SK-N-DZ (cell line): ENCODE measurements at places on chromosomes 3 and 15.

GRCh38 chr3:143443851-143444331, 324.3 kb downstream of the CHST2 start:
- no peak for DNase-seq

- peak; percentile 22 for DNase-seq
Measured at GRCh38 chr3:35946854-35947515, 307.7 kb downstream of the ARPP21 start.

- no peak for DNase-seq
Measured at GRCh38 chr15:77497110-77497737, 76.5 kb downstream of the HMG20A start.

- no peak for DNase-seq
Measured at GRCh38 chr3:193853511-193854219, 260.7 kb downstream of the OPA1 start.

DNA sequence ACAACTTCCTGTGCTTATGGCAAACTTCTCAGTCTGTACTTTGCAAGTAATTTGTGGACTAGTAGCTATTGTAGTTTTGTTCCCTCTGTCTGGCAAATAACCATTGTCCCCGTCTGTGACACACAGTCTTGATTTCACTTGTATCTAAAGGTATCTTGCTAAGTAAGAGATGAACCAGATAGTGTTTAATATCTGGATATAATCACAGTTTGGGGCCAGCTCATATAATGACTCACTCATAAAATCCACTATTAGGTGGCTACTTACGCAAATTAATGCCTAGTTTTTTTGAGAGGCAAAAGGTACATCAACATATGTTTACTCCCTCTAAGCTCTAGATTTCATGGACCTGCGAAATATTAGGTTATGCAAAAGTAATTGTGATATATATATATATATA, 30.4 kb downstream of the VGLL3 start:
- DNase-seq: no peak

GRCh38 chr15:53589520-53590057, 169.9 kb downstream of the WDR72 start:
- no peak for DNase-seq

DNA sequence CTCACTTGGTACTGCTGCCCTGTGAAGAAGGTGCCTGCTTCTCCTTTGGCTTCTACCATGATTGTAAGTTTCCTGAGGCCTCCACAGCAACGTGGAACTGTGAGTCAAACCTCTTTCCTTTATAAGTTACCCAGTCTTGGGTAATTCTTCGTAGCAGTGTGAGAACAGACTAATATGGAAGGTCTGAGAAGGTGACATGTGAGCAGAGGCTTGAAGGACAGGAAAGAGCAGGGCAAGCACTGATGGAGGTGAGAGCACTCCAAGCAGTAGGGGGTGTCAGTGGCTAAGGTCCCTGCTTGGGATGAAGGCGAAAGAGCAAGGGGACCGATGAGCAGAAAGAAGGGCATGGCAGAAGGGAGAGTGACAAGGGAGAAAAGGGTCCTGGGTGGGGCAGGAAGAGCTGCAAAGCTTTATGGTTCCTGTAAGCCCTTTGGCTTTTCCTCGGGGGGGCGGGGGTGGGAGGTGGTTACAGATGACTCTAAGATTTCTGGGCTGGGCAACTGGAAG, 3.5 kb downstream of the EIF4E3 start:
- DNase-seq: no peak

GRCh38 chr3:187739561-187740332, 5.5 kb downstream of the BCL6 start:
- peak; percentile 84 for DNase-seq

- no peak for DNase-seq
Measured at GRCh38 chr3:177487635-177488186, 290.4 kb upstream of the TBL1XR1 start.

- no peak for DNase-seq
Measured at GRCh38 chr3:175404027-175404426, 544.9 kb downstream of the NAALADL2 start.

- no peak for DNase-seq
Measured at GRCh38 chr15:46703871-46704637, 1013.3 kb upstream of the SEMA6D start.

GRCh38 chr3:183591881-183592521, 36.5 kb upstream of the KLHL6 start:
- no peak for DNase-seq

GRCh38 chr3:95721938-95722337, 1092.5 kb upstream of the EPHA6 start:
- DNase-seq: no peak

GRCh38 chr15:26621816-26622215, 151.1 kb downstream of the GABRB3 start:
- DNase-seq: no peak

GRCh38 chr15:59701880-59702279, 12.8 kb upstream of the BNIP2 start:
- DNase-seq: no peak

DNA sequence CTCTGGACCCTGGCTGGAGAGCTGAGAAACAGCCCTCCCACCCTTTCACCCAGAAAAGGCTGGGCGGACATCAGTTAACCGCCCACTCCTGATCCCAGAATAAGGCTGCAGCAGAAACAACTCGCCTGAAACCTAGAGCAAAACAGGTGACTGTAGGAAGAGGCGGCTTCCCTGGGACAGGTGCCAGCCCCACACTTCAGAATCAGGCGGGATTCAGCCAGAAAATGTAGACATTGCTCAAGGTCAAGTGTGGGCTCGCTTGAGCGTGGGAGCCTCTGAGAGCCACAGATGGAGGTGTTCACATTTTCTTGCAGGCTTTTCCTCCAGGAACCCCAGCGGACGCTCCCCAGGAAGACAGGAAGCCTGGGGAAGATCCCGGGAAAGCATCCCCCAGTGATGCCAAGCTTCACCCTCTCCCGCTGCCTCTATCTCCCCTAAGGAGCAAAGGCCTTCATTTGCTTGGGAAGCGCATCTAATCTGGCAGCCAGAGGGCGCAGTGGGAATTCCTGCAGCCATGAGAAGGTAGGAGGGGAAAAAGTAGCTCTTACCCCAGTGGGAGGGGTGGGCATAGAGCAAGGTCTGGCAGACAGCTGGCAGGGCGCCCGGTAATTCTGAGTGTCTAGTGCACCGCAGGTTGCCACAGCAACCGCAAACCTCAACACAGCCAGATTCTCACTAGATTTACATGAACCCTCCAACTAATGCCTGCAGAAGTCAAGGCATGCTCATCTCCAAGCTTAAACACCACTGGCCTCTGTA, 77.7 kb downstream of the OCA2 start:
- DNase-seq: peak; percentile 35

- DNase-seq: no peak
Measured at GRCh38 chr15:29099131-29099880, 170.3 kb downstream of the NSMCE3 start.

DNA sequence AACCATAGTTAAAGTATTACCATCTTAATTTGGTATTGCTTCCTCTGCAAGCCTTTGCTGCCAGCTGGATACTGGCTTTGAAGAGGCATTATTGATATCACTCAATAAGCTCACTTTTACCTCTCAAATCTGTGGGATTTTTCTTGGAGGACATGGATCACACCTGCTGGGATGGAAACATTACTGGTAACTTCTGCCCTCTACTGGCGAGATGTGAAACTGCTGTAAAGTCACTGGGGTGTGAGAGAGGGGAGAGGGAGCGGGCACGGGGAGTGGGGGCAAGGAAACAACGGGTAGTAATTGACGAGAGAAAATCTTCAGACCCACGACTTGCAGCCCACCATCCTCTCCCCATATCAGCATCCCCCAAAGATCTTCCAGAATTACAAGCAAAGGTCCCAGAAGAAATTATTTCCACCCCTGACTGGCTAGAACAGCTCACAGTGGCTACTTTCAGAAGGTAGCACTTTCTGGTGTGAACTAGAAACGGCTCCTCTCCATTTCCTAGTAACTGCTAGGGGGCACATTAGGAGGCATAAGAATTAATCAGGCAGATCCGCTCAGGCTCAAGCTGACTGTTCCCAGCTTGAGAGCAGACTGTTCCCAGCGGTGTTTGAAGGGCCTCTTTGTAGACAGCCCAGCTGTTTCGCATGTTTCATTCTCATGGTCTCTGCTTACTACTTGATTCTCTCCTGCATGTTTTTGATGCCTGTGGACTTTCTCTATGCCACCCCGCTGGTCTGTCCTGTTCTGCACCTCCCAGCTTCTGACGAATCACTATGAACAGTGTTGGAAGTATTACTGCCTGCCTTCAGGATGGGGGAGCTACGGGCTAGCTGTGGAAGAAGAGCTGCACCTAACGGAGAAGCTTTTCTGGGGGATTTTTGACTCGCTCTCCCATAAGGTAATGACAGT, 230.4 kb upstream of the CHRM5 start:
- peak; percentile 51 for DNase-seq

DNA sequence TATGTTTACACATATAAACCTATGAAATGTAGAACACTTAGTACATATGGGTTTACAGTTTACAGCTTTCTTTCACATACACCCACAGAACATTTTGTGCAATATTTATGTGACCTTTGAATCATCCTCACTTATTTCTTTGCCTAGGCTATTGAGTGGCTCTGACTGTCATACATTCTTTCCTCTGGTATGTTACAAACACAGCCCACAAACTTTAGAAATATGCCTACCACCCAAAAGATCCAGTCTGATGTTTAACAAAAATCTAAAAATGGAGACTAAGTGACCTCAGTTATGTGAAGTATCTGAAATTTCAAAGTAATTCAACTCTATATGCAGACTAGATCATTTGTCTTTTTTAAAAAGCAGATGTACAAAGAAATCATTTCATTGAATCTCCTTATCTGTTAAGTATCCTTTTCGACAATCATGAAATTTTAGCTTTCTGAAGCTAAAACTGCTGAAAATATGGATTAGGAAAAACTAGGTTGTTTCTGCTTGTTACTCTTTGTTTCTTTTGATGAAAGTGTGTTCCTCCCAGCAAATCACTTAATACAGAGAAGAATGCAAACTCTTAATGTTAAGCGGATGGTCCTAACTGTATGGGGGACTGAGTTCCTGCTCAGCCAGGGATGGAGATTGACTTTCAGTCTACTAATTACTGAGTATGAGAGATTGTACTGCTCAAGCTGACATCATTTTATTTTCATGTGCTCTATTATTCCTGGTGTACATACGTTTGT, 27.7 kb downstream of the CCDC54 start:
- DNase-seq: no peak

GRCh38 chr3:54294214-54294613, 171.9 kb downstream of the CACNA2D3 start:
- peak; percentile 27 for DNase-seq

- DNase-seq: peak; percentile 52
Measured at GRCh38 chr15:23877502-23878412, 190.7 kb upstream of the NDN start.

DNA sequence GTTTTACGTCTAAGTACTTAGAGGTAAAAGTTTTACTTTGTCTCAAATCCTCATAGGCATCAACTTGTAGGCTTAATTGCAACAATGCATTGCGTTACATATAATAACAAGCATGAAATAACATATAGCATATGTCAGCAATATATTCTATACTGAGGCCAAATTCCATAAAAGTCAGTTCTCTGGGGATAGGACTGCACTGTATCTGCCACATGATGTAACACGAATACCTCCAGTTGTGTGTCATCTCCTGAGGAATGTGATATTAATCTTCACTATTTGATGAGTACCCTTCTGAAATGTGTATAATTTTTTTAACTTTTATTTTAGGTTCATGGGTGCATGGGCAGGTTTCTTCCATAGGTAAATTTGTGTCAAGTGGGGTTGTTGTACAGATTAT, 126.4 kb downstream of the IMPG2 start:
- no peak for DNase-seq
